ENCODE measurements at places on chromosomes 11 and 22. TPM values are rescaled to one million over a fixed set of nuclear protein-coding genes. Genes with fewer than 3 reads are reported as not detected.
A peak's percentile ranks its signal among the peaks of the same experiment; 100 is the strongest.

GRCh38 chr11:2766166-2766565 is 66.4 kb upstream of the KCNQ1OT1 start:
- peak; percentile 43 for DNase-seq

- DNase-seq: no peak
Measured at GRCh38 chr11:45104790-45105084, 41.7 kb upstream of the PRDM11 start.

- no peak for DNase-seq
Measured at GRCh38 chr22:30219049-30219654, 27.4 kb downstream of the LIF start.

GRCh38 chr11:73237471-73238290 is 19.6 kb downstream of the P2RY2 start:
- peak; percentile 78 for DNase-seq

GRCh38 chr11:118258410-118258809 is 5.7 kb downstream of the MPZL2 start:
- no peak for DNase-seq

- DNase-seq: peak; percentile 52
Measured at GRCh38 chr11:71451596-71452198, 1.3 kb upstream of the NADSYN1 start.

- no peak for DNase-seq
Measured at GRCh38 chr11:118406599-118407166, 5.3 kb downstream of the ATP5MG start.

GRCh38 chr11:23423104-23423503 is 562.8 kb upstream of the CCDC179 start:
- DNase-seq: no peak

- no peak for DNase-seq
Measured at GRCh38 chr22:37896181-37896592, 9.9 kb upstream of the MICALL1 start.

DNA sequence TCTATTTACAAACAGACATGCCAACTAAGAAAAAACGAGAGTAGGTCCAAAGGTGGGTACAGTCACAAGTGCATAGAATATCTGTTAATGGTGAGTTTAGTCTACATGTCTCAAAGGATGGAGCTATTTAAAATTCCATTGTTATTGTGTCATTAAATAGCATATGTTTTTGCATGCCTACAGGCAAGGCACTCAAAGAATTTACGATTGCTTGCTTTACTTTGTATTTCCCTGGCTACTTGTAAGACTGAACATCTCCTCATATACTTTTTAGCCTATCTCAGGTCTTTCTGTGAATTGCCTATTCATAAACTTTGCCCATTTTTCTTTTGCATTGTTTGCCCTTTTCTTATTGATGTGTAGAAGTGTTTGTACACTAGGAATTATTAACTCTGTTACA is 39.7 kb downstream of the DEUP1 start:
- DNase-seq: no peak

GRCh38 chr11:35009944-35010342 is 93.5 kb downstream of the PDHX start:
- DNase-seq: no peak

DNA sequence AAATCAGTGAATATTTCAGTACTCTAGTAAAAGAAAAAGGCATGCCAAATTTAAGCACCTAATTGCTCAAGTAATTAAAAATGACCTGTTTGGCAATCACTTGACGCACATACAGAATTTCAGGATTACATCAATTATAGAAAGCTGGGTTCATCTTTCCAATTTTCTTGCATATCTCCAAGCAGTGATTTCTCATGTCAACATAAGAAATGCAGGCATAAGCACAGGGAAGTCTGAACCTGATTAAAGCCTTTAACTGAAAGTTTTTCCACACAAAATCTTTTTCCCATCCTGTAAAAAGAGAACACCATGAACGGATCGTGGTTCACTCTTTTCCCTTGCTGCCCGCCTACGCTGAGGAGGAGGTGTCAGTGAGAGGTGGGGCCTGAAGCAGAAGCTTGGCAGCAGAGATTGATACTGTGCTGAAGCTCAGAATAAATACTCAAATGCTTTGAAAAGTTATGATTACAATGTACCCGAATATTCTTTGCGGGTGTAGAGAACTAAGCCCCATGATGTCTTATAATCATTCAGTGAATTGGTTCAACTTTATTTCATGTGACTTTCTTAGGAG is 704.1 kb upstream of the CCDC90B start:
- DNase-seq: peak; percentile 73

- DNase-seq: no peak
Measured at GRCh38 chr11:85752201-85752889, 58.6 kb downstream of the SYTL2 start.

DNA sequence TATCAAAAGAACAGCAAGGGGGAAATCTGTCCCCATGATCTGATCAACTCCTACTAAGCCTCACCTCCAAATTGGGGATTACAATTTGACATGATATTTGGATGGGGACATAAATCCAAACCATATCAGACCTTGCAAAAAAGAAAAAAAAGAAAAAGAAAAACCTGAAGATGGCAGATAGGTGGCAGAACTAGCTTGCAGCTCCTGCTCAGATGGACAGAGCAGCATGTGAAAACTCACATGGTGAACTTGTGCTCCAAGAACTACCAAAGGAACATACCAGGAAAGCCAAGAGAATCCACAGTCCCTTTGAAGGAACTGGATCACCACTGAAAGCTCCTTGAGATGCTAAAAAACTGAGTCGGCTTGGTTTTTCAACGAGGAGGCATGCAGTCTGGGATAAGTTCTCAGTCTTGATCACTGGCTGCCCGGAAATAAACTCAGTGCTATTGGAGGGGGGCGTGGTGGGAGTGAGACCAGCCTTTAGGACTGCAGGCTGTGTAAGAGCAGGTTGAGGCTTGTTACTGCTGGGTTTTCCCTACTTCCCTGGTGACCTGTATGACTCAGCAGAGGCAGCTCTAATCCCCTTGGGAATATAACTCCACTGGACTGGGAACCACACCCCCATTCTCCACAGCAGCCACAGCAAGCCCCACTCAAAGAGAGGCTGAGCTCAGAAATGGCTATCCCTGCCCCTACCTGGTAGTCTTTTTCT is 358.3 kb upstream of the ARHGAP42 start:
- no peak for DNase-seq

DNA sequence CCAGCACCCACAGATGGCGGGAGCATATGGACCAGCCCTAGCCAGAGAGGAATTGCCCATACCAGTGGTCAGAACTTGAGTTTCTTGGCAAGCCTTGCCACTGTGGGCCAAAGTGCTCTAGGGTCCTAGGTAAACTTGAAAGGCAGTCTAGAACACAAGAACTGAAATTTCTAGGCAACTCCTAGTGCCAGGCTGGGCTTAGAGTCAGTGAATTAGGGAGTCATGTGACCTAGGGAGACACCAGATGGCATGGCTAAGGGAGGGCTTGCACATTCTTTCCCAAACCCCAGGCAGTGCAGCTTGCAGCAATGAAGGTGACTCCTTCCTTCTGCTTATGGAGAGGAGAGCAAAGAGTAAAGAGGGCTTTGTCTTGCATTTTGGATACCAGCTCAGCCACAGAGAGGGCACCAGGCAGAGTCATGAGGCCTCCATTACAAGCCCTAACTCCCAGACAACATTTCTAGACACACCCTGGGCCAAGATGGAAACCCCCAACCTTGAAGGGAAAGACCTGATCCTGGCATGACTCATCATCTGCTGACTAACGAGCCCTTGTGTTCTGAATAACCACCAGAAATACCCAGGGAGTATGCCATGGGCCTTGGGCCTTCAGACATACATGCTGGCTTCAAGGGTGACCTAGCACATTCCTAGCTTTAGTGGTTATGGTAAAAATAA is 19.2 kb upstream of the OR56A3 start:
- DNase-seq: no peak

GRCh38 chr22:17013396-17014100 is 5.5 kb upstream of the GAB4 start:
- DNase-seq: no peak

DNA sequence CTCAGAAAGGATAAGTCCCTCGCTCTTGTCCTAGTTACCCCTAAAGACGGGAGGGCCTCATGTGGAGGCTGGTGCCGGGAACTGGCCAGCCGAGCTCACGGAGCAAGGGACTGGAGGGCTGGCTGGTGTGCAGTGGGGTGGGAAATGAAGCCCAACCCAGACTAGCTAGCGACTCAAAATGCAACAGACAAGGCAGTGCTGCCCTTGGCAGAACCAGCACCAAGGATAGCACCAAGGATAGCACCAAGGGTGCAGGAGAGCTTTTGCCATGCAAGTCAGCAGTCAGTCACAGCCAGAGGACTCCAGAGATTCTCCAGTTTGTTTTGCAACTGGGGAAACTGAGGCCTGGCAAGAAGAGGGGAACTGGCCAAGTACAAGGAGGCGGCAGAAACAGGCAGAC is 6.5 kb upstream of the BATF2 start:
- no peak for DNase-seq

DNA sequence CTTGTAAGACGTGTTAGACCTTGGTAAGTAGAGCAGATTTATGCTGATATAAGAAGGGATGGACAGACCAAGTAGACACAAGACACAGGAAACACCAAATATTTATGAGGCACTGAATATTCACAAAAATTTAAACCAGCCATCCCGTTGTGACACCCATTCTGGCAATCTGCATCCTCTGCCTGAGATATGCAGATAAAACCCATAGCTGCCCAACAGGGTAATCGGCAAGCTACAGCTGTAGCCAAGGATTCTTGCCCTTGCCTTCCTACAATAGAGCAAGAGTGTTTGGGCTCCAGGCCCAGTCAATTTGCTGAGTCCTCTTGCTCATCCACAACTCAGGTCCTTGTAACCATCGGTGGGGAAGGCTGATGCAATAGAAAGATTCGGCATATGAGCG is 18.5 kb upstream of the MPZL2 start:
- no peak for DNase-seq

DNA sequence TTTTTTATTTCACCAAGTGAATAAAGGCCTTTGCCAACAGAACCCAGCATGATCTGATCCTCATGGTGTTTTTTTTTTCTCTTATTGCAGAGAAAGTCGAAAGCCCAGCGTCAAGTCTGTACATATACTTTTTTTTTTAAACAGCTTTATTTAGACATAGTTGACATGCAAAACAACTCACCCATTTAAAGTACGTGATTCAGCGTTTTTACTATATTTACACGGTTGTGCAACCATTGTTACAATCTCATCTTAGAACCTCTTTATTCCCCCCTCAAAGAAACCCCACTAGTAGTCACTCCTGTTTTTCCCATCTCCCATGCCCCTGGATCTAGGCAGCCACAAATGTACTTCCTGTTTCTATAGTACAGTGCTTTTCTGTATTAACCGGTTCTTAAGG is 20.6 kb upstream of the AP1B1 start:
- DNase-seq: no peak

DNA sequence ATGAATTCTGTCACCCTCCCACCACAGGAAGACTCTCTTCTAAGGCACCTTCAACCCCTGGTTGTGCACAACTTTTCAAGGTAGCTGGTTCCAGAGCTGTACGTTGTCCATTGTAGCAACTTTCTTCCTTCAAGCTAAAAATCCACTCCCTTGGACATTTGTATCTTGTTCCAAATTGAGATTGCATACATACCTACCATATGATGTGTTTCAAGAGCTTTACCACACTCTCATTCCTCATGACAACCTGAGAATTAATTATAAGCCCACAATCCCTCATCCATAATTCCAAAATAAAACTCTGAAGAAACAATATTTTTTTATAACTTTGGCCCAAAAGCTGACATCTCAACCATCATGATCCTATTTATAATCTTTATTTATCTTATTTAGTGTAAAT is 3.0 kb downstream of the OR52W1 start:
- DNase-seq: no peak

DNA sequence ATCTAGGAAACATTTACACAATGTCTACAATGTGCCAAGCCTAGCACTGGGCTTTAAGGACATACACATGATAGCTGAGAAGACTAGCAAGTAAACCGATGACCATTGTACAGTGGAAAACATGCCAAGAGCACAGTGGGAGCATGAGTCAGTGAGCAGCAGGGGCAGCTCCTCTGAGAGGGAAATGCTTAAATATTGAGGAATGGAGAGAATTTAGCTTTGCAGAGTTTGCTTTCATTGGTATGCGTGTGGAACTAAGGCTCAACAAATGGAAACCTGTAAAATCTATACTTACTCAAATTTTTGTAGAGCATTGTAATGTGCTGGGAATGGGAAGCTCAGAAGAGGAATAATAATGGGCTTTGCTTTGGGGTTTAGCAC is 282.3 kb downstream of the ST3GAL4 start:
- DNase-seq: no peak

- DNase-seq: peak; percentile 43
Measured at GRCh38 chr22:23531966-23532705, 48.0 kb downstream of the IGLL1 start.

DNA sequence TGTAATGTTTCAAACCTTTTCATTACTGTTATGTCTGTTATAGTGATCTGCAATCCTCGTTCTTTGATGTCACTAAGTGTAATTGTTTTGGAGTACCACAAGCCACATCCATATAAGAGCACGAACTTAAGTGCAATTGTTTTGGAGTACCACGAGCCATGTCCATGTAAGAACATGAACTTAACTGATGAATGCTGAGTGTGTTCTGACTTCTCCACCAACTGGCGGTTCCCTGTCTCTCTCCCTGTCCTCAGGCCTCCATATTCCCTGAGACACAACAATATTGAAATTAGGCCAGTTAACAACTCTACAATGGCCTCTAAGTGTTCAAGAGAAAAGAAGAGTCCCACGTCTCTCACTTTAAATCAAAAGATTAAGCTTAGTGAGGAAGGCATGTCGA is 23.5 kb downstream of the TESMIN start:
- DNase-seq: no peak

GRCh38 chr11:58742981-58743880 is 11.5 kb upstream of the GLYAT start:
- DNase-seq: no peak

DNA sequence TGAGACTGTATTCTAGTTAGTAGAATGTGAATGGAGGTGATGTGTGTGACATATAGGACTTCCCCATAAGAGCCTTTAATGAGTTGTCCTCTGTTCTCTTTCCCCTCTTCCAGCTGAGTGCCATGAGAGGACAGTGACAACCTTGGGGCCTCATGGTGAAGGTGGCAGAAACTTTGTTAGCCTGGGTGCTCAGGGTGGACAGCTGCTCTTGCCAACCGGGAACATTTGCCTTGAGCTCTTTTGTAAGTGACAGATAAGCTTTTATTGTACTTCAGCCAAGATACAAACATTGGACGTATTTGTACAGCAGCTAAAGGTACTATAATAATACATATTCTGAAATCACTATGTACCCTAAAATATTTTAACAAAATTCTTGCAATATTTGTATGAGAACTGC is 33.0 kb upstream of the PLET1 start:
- no peak for DNase-seq

GRCh38 chr11:126375726-126376125 is 20.2 kb downstream of the ST3GAL4 start:
- no peak for DNase-seq

- peak; percentile 93 for DNase-seq
Measured at GRCh38 chr22:19909350-19910179, 32.0 kb upstream of the COMT start.

Gene OR4D6
- total RNA-seq: not detected

Gene QSER1
- 19.0 TPM for total RNA-seq

Gene APOBEC3A
- 5.6 TPM for total RNA-seq

Gene KDELR3
- total RNA-seq: 14.5 TPM

Gene MRGPRX1
- total RNA-seq: not detected

Gene OR51E2
- 0.57 TPM for total RNA-seq

Gene C22orf31
- not detected for total RNA-seq

Gene ZNF280B
- 0.46 TPM for total RNA-seq

Gene CCS
- 18.8 TPM for total RNA-seq

Gene GLYATL2
- not detected for total RNA-seq

Gene PAMR1
- total RNA-seq: 15.2 TPM

Data from posterior vena cava (tissue), 2 donors.